NCI-H1694 (cell line): ENCODE measurements at places on chromosomes 1 and 21.

DNA sequence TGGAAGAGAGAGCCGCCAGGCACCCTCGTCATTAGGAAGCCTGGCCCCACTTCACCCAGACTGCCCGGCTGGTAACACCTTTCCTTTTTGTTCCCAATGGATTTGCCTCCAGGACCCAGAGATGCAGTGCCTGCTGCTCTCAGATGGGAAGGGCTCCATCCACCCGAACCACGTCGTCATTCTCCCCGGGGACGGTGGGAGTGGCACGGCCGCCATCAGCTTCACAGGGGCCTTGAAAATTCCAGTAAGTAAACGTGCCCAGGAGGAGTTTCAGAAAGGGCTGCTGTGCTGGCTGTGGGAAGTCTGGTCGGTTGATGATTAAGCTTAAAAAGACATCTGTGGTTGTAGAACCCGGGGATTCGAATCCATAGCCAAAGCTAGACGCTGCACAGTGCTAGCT is 45.2 kb downstream of the SLC37A1 start:
- no peak for DNase-seq

DNA sequence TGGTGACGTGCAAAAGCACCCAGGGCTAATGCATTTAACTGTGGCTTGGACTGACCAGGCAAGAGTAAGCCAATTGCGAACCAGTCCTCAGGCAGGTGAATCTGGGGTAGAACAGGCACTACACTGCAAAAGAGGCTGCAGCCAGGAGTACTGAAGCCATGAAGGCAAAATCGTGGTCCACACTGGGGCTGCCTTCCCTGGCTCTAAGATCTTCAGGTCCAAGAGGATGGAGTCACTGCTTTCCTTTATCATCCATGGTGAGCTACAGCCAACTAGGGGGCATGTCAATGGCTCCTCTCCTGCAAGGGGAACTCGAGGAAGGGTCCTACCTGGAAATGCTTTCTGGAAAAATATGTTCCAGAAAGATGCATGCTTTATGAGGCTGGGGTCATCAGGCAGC is 100.6 kb upstream of the AJAP1 start:
- no peak for DNase-seq

DNA sequence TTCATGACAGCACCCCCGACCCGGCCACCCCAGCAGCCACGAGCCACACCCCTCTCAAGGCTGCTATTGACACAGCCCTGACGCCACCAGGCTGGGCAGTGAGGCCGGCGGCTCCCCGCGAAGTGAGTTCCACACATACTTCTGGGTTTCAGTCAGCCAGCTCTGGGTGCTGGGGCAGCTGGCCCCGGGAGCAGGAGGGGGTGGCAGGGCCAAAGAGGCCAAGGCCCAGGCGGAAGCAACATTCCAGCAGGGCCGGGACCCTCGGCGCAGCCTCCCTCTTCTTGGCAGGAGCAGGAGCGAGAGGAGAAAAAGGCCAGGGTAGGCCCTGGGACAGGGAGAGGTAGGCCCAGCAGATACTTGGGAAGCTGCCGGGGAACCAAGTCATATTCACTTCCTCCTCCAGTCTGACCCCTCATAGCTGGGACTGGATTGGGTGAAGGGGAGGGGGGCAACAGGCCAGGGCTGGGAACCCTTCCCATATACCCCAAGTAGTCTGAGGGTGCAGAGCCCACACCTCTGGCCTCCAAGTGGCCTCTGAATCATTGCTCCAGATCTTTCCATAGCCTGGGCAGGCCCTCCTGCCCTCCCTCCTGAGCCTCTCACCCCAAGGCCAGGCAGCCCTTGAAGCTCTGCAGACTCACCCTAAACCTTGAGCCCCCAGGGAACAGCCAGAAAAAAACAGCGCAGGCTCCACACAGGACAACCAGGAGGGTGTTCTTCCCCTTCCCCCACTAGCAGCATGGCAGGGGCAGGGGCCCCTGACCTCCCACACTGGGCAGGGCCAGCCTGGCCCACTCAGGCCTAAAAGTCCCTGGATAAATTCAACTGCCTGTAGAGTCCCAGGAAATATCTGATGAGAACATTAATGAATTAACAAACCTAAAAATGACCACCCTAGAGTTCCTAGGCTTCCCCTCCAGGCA is 5.7 kb downstream of the HSPG2 start:
- DNase-seq = no peak

GRCh38 chr1:203629016-203629506 is 2.4 kb downstream of the ATP2B4 start:
- DNase-seq = no peak

DNA sequence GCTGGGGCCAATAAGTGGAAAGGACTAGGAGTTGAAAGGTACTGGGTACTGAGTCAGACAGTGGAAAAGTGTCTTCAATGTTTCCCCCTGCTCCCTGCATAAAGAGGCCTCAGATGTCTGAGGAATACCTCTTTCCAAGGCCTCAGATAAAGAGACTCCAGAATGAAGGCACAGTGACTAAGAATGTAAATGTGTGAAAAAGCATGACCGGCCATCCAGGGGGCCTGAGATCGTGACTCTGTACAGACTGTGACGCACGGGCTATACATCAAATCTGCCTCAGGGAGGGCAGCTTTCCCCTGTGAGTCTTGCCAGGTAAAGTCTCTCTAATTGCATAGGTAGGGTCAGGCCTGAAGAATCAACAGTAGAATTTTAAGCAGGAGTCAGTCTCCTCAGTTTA is 1690.5 kb downstream of the KCNT2 start:
- no peak for DNase-seq

- no peak for DNase-seq
Measured at GRCh38 chr1:173255214-173255813, 48.2 kb upstream of the TNFSF4 start.

GRCh38 chr1:180154003-180154324 is 705 bp upstream of the QSOX1 start:
- no peak for DNase-seq

GRCh38 chr1:150548632-150549495 is at the start of gene ADAMTSL4:
Gene ADAMTSL4, plus strand, starts transcription at chr1:150549408. Its CDS starts 2,881 bp downstream, at chr1:150552289.
- peak; percentile 17 for DNase-seq

DNA sequence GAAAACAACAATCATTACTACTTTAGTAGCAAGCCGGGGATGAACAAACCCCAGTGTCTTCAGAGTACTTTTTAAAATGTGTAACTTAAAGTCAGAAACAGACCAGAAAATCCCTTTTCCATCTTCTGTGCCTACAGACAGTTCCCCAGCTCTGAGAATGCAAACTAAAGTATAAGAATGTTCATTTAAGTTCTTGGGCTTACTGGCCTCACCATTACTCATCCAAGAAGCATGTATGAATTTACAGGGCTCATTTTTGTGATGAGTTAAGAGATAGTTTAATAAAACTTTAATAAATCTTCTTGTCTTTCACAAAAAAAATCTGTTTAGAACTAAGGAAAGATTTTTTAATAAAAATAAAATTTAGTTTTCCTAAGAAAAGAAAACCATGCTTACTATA is 4.6 kb downstream of the LPGAT1 start:
- DNase-seq = no peak

DNA sequence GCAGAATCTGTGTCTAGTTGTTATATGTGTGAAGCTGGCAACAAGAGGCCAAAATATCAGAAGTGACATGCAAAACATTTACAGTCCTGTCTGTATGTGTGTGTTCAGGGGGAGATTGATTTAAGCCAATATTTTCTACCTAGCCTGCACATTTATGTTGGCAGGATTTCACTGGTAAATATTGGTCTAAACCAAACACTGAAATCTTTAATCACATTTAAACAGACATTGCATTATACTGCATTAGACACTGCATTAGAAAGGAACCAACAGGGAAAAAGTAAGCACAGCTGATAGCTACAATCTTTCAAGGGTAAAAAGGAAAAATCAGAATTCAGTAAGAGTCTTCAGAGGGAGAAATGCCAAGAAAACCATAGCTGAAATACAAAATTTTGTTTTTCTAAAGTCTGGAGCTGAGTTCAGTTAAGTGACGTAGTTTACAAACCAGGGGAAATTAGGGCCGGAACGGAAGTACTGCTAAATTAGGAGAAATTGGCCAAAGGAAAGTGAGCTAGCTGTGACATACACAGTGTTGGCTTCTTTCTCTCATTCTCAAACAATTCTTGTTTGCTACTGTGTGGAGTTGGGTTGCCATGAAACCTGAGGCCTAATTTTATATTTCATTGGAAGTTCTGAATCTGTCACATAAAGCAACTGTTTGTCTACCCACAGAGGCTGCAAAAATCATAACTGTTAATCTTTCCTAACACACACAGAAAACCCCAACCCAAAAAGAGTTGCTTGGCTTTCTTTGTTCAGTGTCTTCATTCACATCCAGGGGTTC is 217.3 kb upstream of the SGIP1 start:
- DNase-seq = no peak

GRCh38 chr1:44934791-44935190 is 51.6 kb downstream of the EIF2B3 start:
- no peak for DNase-seq

DNA sequence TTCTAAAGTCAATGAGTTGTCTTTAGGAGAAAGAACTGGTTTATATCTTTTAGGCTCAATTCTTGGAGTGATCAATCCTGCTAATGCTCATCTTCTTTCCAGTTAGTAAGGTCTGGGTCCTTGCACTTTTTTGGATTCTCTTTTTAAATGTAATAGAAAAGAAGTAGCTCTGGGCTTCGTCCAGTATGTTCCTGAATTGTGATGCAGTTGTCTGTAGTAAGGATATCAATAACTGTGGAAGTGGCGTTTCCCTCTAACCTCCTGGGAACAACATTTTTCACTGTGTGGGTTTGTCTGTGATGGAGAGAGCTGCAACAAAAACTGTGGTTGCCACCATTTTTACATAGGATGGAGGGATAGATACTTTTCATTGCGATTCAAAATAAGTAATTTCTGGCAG is 367.2 kb downstream of the USP25 start:
- no peak for DNase-seq

- no peak for DNase-seq
Measured at GRCh38 chr1:62358665-62359373, 39.6 kb upstream of the KANK4 start.

DNA sequence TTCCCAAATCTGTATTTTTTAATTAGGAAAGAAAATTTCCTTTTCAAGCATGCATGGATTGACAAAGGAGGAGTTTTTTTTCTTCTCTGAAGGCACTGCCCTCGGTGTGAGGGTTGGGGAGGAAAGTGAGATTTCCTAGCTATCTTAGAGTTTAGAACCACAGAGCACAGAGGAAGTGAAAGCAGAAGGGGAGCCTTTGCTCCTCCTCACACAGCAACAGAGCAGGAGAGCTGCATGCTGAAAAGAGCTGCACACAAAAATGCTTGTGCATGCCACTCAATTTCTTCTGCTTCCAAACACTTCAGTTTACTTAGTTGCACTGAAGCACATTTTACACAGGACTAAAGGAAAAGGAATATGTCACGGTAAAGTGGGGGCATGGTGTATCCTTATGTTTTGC is 308.1 kb downstream of the GPATCH2 start:
- no peak for DNase-seq

- DNase-seq = no peak
Measured at GRCh38 chr1:227901906-227902640, 45.7 kb downstream of the WNT9A start.

DNA sequence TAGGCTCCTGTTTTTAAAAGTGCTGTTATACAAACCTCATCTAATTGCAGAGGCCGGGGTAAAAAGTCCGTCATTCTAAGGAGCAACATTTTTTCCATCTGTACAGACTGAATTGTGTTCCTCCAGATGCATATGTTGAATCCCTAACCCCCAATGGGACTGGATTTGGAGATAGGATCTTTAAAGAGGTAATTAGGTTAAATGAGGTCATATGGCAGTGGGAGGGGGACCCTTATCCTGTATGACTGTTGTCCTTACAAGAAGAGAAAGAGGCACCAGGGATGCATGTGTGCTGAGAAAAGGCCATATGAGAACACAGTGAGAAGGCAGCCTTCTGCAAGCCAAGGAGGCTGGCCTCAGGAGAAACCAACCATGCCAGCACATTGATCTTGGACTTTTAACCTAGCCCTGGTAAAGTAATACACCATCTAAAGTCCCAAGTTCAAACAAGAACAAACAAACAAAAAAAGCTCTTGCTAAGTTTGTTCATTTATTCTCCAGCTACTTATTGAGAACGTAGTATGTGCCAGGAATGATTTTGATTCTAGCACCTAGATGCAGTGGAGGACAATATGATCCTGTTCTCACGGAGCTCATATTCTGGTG is 352.4 kb downstream of the NTNG1 start:
- no peak for DNase-seq

- peak; percentile 81 for DNase-seq
Measured at GRCh38 chr1:206030714-206031113, 7.0 kb upstream of the CTSE start.

GRCh38 chr1:223201967-223202366 is 58.9 kb upstream of the TLR5 start:
- no peak for DNase-seq

GRCh38 chr1:7570311-7570710 is 200.8 kb upstream of the VAMP3 start:
- no peak for DNase-seq

DNA sequence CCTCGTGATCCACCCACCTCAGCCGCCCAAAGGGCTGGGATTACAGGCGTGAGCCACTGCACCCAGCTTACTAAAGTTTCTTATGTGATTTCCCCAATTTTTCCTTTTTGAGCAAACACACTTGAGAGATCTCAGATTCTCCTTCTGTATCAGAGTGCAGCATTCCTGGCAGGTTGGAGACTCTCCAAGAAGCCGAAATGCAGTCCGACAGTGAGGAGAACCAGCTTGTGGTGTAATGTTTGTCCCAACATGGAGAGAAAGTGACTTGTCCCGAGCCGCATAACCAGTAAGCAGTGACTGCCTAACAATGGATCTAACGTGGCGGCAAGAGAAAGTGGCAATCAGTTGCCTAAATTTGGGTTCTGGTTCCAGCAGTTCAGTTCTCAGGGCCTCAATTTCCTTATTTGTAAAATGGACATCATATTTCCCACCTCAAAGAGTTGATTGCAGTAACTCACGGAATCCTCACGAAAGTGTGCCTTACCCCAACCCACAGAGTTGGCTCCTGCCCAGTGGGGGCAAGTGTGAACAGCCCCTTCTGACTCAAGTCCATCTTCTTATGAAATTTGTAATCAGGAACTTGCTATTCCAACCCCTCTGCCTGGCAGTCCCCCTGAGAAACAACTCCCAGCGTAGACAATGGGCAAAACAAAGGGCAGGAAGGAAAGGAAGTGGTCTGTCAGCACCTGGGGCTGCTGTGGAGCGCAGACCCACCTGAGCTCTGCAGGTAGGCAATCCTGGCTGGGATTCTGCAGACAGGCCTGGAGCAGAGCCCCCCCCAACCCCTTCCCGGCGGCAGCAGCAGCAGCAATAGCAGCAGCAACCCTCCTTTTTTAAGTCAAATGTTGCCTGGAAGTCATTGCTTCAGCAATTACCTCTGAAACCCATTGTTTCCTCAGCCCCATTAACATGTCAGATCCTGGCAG is 223.6 kb upstream of the POU3F1 start:
- DNase-seq = no peak

DNA sequence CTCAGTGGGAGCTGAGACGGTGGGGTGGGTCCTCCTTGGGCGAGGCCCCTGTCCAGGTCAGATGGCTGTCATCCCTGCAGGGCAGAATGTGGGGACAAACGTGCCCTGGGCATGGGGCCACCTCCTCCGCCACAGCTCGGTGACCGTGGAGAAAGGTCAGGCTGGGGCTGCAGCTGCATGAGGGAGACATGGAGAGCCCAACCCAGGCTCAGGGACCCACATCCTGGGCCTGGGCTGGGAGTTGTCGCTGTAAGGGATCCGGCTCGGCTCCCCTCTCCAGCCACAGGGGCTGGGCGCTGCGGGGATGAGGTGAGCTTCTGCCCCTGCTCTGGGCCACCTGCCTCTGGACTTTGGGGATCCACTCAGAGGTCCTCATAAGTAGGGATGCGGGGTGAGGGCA is 518 bp upstream of the PLCH2 start:
- no peak for DNase-seq

- DNase-seq = no peak
Measured at GRCh38 chr1:93905051-93905450, 4.2 kb downstream of the GCLM start.

- no peak for DNase-seq
Measured at GRCh38 chr1:37478890-37479254, 4.5 kb downstream of the ZC3H12A start.
